ENCODE measurements at places on chromosomes 5 and 9. TPM values are rescaled to one million over a fixed set of nuclear protein-coding genes. Genes with fewer than 3 reads are reported as not detected.

GRCh38 chr9:9992936-9993335 lies 619.9 kb downstream of the PTPRD start:
- no peak for DNase-seq

The PCDH1 gene
- polyA plus RNA-seq, result 24.9 TPM

The CCIN gene
- 0.52 TPM for polyA plus RNA-seq

The FIBCD1 gene
- polyA plus RNA-seq, result 0.36 TPM

The SV2C gene
- 0.18 TPM for polyA plus RNA-seq

The TRIO gene
- 103 TPM for polyA plus RNA-seq
